Pulmonary artery endothelial cell (primary cell): ENCODE measurements at places on chromosomes 6 and 20. TPM values are rescaled to one million over a fixed set of nuclear protein-coding genes. Genes with fewer than 3 reads are reported as not detected.

PRDM13 gene
- total RNA-seq, result not detected in 2 replicates

UBD gene
- 0.53 and 1.9 TPM in 2 replicates for total RNA-seq

DEF6 gene
- total RNA-seq, result 0.25 and 0.26 TPM in 2 replicates

TTLL9 gene
- total RNA-seq, result 0.04 and 0.07 TPM in 2 replicates

ZC3H12D gene
- total RNA-seq, result 0.07 and 0.18 TPM in 2 replicates
